ENCODE measurements at places on chromosomes 11 and 22.

- no peak for DNase-seq
These were observed 11.7 kb downstream of the CXCR5 start for GRCh38 chr11:118895093-118896039.

- DNase-seq: no peak
These were observed 30.1 kb upstream of the RASD2 start for GRCh38 chr22:35510481-35510934.

- no peak for DNase-seq
These were observed 109.7 kb upstream of the CTSC start for GRCh38 chr11:88447281-88447680.

- DNase-seq: no peak
These were observed 1.3 kb upstream of the SSH3 start for GRCh38 chr11:67301951-67302516.

GRCh38 chr22:37289156-37289735, 6.9 kb downstream of the CYTH4 start:
- DNase-seq: no peak

- no peak for DNase-seq
These were observed 69.7 kb upstream of the SEPTIN5 start for GRCh38 chr22:19644314-19645223.

GRCh38 chr22:37985751-37986281, 1.5 kb upstream of the SOX10 start:
- no peak for DNase-seq

- no peak for DNase-seq
These were observed 850.1 kb downstream of the NTM start for GRCh38 chr11:132220474-132220873.

GRCh38 chr11:78560153-78560552, 14.5 kb downstream of the NARS2 start:
- DNase-seq: no peak

- DNase-seq: no peak
These were observed 13.1 kb downstream of the KCNJ5 start for GRCh38 chr11:128904303-128904655.

- DNase-seq: no peak
These were observed 664.8 kb upstream of the API5 start for GRCh38 chr11:42646959-42647358.

- no peak for DNase-seq
These were observed 29.2 kb downstream of the MN1 start for GRCh38 chr22:27772081-27772983.

DNA sequence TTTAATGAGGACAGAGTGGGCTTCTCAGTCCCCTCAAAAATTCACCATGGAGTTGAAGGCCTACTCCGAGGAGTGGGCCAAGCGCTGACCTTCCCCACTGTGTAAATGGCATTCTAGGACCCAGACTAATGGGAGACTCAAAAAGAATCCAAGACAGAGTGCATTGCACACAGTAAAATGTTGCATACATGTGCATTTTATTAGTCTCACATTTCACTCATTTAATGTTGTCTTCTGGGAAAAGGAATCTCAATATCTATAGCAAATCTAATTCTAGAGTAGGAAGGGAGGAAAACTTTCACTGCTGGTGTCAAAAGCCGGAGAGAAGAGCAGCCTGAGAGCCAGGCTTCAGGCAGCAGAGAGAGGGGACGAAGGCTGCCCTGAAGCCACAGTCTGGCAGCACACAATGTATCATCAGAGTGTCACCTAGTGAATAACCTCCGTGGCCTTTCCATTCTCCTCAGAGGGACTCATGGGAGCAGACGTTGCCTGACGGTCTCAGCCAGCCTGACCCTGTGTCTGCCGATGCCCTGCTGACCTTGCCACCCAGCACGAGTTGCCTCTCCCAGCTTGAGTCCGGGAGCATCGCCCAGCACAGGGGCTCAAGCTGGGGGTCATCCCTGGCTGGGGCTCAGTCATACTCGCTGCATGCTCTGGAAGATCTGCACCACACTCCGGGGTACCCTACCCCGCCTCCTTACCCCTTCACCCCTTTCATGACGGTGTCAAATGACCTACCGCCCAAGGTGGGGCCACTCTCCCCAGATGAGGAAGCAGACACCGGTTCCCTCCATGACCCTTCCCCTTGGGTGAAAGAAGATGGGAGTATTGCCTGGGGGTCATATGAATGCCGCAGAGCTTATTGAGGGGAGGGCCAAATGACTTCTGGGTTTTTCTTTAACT, 12.9 kb upstream of the POU2AF3 start:
- no peak for DNase-seq

- no peak for DNase-seq
These were observed 39.3 kb upstream of the MYO18B start for GRCh38 chr22:25702571-25703167.

DNA sequence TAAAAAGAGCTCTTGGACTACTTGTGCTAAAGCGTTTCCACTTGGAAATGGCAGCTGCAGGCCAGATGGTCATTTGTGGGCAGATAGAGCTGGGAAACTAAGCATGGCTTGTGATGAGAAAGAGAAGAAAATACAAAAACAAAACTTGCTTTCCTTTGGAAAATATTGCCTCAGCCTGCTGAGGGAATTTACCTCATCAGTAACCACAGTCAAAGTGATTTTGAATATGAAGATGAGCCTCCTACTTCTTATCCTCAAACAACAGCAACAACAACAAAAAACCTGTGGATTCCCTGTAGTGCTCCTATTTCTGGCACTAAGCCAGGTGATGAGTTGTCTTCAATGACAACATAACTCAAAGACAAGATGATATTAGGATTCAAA, 62.7 kb upstream of the FIBIN start:
- no peak for DNase-seq

DNA sequence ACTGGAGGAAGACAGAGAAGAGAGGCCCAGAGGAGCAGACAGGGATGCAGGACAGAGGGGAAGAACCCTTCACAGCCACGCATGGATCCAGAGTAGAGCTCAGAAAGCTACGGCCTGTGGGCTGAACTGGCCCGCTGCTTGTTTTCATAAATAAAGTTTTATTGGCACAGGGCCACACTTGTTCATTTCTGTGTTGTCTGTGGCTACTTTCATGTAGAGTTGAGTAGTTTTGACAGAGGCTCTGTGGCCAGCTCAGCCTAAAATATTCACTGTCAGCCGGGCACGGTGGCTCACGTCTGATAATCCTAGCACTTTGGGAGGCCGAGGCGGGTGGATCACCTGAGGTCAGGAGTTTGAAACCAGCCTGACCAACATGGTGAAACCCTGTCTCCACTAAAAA, 26.2 kb upstream of the GAL start:
- DNase-seq: no peak

DNA sequence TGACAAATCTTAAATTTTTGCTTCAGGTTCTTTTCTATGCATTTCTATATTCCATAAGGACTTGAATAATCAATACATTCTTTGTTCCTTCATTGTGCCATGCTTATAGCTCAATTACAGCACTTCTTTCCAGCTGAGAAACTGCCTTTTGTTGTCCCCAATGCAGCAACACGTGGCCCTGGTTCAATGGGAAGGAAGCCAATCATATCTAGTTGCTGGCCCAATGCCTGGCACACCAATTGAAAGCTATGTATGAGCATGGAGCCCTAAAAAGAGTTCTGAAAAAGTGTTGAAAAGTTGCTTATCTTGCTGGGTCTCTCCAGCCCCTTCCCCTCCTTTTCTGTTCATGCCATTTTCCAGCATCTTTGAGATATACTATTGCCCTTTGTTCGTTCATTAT, 448.0 kb upstream of the FAT3 start:
- no peak for DNase-seq

DNA sequence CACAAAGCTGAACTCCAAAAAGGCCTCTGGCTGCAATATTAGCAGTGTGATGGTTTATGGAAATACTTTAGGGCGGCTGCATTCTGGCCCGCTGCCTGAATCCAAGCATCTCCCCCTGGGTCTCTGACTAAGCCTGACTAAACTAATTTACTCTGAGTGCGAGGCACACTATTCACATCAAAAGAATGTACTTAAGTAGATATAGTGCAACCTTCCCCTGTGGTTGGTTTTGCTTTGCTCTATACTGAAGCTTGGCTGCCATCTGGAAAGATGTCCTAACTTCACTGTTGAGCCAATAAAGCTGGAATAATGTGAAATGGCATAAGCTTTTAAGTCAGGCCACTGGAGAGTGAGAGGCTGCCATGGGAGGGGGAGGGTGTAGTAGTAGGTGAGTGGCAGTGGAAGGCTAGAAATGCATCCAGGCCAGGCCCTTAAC, 321.6 kb downstream of the AASDHPPT start:
- DNase-seq: peak; percentile 85

- DNase-seq: no peak
These were observed 542.4 kb downstream of the TBC1D22A start for GRCh38 chr22:47304854-47305253.

DNA sequence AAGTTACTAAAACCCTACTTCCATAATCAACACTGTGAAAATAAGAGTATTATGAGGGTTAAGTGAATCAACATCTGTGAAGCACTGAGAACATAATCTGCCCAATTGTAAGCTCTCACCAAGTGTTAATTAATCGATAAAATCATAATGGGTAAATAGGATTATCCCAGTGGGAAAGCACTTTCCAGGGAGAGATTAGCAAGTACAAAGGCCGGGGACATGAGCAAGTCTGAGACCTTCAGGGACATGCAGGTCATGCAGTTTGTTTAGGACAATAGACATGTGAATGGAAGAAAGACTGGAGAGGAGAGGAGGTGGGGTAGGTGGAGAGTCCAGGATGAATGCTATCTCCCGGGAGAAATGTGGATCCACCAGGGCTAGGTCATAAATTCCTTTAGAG, 57.8 kb upstream of the FIBIN start:
- DNase-seq: no peak

DNA sequence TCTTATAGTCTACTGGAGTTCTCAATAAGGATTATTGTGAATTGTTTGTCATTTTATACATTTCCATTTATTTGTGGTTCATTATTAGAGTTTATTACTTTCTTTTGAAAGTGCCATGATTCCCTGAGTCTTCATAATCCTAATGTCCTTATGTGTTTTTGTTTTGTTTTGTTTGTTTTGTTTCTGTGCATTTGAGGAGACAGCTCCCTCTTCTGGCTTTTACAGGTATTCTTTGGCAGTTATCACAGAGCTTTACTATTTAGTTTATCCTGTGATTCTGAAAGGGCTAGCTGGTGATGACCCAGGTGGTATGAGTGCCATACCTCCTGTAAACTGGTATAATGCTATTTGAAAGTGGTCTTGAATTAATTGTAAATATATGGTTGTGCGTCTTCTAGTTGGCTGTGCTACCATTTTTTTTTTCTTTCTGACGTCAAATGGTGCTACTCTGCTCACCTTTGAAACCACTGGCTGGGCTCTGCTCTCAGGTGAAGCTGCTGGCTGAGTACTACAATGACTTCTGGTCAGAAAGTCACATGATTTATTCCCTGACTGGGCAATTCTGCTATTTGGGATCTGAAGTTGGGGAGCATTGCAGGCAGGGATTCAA, 751.2 kb downstream of the JRKL start:
- peak; percentile 7 for DNase-seq

GRCh38 chr11:119615003-119615881, 113.8 kb downstream of the NECTIN1 start:
- DNase-seq: no peak

DNA sequence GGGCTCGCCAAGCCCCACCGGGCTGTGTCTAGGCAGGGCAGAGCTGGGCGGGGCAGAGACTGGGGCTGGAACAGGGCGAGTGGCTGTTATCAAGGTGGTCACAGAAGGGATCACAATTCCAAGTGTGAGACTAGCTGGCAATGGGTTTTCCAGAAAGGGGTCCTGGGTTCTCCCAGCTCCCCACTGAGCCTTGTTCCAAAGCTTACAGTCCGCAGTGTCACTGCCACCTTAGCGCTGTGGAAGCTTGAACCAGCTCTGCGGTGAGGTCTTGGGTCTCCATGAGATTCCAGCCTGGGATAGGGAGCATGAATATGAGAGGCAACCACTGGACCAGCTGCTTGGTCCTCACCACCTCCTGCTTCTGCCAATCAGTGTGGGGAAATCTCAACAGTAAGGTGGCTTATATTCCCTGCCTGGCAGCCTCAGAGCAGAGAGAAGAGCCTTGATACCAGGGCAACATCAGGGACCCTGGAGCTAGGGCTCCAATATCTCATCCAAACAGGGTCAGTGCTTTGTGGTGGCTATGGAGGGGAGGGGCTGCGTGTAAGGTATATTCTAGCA, 831 bp downstream of the CD44 start:
- DNase-seq: peak; percentile 51

DNA sequence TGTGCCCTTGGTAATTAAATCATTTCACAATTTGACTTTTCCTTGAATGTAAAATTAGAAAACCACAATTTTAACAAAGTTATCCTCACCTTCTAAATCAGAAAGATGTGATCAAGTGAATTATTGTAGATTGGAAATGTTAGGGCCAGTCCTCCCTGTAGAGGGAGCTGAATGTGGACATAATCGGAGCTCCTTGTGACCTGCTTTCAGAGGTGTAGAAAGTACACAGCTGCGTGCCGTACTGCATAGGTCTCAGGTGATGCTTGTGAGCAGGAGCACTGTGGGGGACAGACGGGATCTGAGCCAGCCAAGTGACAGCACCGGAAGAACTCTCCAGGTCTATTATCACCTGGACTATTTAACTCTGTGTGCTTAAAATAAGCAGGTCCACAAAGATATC, 338.0 kb downstream of the AASDHPPT start:
- no peak for DNase-seq

DNA sequence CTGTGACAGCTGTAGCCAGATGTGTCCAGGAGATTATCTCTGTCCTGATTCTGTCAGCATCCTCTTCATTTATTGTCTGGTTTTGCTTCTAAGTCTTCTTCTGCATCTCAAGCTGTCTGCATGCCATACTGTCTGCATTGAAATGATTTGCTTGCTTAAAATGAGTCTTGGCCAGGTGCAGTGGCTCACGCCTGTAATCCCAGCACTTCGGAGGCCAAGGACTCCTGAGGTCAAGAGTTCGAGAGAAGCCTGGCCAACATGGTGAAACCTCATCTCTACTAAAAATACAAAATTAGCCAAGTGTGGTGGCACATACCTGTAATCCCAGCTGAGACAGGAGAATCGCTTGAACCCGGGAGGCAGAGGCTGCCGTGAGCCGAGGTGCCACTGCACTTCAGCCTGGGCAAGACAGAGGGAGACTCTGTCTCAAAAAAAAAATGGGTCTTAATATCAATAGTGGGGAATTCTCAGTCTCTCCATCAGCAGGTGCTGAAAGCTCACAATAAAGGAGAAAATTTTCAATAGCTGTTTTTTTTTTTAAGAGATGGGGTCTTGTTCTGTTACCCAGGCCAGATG, 39.2 kb upstream of the AMPD3 start:
- DNase-seq: no peak
